ENCODE measurements at places on chromosomes 2 and 18.

DNA sequence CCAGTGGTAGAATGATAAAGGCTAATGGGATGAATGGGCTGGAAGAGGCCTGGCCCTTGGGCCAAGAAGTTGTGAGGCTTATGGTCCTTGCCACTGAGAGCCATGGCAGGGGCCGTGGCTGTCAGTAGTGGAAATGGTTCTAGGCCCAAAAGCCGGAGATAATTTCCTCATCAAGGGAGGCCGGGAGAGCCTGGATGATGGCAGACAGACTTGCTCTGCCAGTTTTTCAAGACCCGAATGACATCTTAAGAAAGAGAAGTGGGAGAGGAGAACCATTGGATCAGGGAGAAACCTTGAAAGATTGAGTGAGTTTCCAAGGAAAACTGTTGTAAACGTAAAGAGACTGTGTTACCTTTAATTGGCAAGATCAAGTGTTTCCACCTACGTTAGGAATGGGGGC is 46.3 kb upstream of the VPS54 start:
- DNase-seq, result no peak

DNA sequence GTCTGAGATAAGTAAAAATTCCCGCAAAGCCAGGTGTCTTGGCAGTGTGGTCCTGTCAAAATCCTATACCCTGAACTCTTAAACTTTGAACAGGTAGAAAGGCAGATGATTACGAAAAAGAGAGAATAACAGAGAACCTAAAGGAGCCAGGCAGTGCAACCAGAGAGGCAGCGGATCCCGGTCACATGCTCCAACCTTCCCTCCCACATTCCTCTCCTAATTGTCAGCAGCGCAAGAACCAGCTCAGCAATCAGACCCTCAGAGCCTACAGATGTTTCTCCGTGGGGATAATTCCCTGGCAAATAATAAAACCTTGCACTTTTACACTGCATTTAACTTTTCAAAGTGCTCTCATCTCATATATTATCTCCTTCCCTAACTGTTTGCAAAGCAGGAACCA is 124.8 kb downstream of the EPHA4 start:
- no peak for DNase-seq

- DNase-seq, result peak; percentile 66
These were observed 7.4 kb upstream of the RMC1 start for GRCh38 chr18:23495723-23496440.

GRCh38 chr2:10453905-10454298 is 5.8 kb upstream of the ODC1 start:
- no peak for DNase-seq

GRCh38 chr18:9115984-9116383 is 13.5 kb downstream of the NDUFV2 start:
- no peak for DNase-seq

GRCh38 chr2:151032741-151033191 is 228.9 kb downstream of the RBM43 start:
- DNase-seq, result no peak

GRCh38 chr2:171985076-171985475 is 14.7 kb upstream of the METAP1D start:
- no peak for DNase-seq

GRCh38 chr2:149422991-149423338 is 92.6 kb downstream of the LYPD6 start:
- no peak for DNase-seq

DNA sequence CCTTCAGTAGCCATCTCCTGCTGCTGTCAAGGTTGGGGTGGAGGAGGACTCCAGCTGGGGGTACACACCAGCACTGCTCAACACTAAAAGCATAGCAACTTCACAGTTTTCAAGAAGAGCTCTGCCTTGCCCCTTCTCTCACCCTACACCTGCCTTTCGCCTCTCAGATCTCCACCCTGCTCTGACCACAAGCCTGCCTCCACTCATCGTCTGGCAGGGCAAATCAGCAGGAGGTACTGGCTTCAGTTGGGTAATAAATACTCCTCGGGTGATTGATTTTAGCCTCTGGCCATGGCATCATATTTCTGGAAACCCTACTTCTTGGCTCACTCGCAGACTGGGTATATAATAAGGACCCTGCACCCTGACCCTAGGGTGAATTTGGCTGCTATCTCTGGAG is 3.1 kb upstream of the PRKAG3 start:
- no peak for DNase-seq

GRCh38 chr18:75238100-75238499 is 27.5 kb downstream of the TSHZ1 start:
- DNase-seq, result no peak

GRCh38 chr2:207993151-207993763 is 32.1 kb downstream of the PLEKHM3 start:
- no peak for DNase-seq

GRCh38 chr2:237483018-237483731 is 3.9 kb upstream of the MLPH start:
- peak; percentile 42 for DNase-seq

GRCh38 chr2:46612675-46613074 is 133.3 kb downstream of the TMEM247 start:
- no peak for DNase-seq

- no peak for DNase-seq
These were observed 107.1 kb downstream of the CTNNA2 start for GRCh38 chr2:79619976-79620375.

GRCh38 chr2:118278046-118278445 is 189.8 kb downstream of the INSIG2 start:
- no peak for DNase-seq

- DNase-seq, result no peak
These were observed 117.7 kb downstream of the B3GNT2 start for GRCh38 chr2:62313449-62314227.

GRCh38 chr2:88626171-88627054 is 851 bp downstream of the EIF2AK3 start:
- DNase-seq, result peak; percentile 34

DNA sequence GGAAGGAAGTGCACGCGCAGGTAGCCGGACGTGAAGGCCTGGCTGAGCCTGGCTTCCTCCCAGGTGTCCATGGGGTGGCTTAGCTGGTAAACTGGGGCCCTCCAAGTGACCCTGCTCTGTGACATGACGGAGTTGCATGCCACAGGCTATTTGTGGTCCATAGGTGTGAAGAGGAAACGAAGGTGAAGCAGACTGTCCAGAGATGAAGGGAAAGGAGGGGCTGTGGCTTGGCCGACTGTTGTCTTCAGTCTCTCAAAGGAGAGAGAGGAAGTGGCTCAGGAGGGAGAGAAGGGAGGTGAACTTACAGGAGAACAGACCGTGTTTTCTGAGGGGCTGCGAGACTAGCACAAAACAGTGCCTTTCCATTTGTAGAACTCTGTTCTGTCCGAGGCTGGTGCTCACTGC is 19.3 kb downstream of the INPP5D start:
- no peak for DNase-seq

- DNase-seq, result no peak
These were observed 72.2 kb downstream of the TWIST2 start for GRCh38 chr2:238920053-238920452.

- no peak for DNase-seq
These were observed 94.8 kb downstream of the NDUFA10 start for GRCh38 chr2:239930378-239930777.

- no peak for DNase-seq
These were observed 181.1 kb upstream of the RGPD4 start for GRCh38 chr2:107645586-107645985.
